Hypothalamus (tissue), 51 donors: ENCODE measurements at places on chromosomes 3 and 15.

DNA sequence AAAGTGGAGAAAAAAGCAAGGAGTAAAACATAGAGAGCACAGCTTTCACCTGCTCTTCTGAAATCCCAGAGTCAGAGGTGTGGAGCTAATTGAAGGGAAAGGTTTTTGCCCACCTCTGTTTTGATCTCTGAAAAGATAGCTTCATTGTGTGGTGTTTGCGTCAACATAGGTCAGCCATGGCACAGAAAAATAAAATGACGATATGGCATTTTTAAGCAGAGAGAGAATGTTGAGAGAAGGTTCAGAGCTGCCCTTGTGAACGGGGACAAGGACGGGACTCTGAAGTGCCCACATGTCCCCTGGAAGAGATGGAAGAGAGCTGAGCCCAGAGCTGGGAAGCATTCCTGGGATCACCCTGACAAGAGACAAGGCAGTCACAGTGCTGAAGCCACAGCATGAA lies 249.4 kb upstream of the PLSCR5 start:
- DNase-seq, result no peak

DNA sequence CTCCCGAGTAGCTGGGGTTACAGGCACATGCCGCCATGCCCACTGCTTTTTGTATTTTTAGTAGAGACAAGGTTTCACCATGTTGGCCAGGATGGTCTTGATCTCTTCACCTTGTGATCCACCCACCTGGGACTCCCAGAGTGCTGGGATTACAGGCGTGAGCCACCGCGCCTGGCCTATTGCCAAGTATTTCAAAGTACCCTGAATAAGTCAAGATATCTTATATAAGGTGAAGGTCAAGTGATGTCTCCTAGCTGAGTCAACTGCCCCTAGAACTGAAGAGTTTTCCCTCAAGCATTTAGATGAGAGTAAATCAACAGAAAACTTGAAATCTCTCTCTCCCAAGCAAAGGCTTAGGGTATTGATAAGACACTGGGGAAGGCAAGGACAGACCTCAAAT lies 63.9 kb downstream of the RPL22L1 start:
- DNase-seq, result no peak

GRCh38 chr15:35151782-35152181 lies 66.7 kb upstream of the NANOGP8 start:
- no peak for DNase-seq

DNA sequence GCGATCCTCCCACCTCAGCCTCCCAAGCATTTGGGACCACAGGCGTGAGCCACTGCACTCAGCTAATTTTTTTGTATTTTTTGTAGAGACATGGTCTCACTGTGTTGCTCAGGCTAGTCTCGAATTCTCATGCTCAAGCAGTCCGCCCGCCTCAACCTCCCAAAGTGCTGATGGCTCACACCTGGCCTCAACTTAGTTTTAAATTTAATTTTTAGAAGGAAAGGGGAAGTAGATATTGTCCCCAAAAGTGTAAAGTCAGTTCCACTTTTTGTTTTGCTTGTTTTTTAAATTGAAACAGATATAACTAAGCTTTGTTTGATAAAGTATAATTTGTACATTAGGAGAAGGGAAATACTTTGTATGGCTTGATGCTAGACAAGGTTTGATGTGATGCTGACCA lies 31.3 kb upstream of the NFKBIZ start:
- DNase-seq, result no peak

DNA sequence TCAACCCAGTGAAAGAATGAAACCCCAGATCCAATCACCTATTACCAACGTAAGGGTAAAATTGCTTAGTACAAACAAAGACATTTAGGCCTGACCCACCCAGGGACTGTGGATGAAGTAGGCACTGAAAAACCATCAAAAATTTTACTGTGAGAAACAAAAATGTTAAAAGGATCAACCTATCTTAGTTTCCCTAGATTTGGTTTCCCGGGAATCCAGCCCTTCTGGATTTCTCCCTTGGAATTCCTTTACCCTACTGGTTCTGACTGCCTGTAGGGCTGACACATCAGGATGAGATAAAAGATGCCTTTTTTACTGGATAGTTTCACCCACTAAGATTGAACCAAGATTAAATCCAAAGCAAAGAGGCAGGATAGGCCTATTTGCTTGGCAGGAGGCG lies 102.7 kb downstream of the SCAPER start:
- DNase-seq, result no peak

- DNase-seq, result no peak
Measured at GRCh38 chr3:60536420-60536819, 714.8 kb downstream of the FHIT start.

GRCh38 chr15:35209838-35210237 lies 124.7 kb upstream of the NANOGP8 start:
- DNase-seq, result no peak

GRCh38 chr3:37986479-37987314 lies 3.9 kb upstream of the VILL start:
- no peak for DNase-seq

GRCh38 chr3:90080988-90081387 lies 973.6 kb downstream of the EPHA3 start:
- no peak for DNase-seq

DNA sequence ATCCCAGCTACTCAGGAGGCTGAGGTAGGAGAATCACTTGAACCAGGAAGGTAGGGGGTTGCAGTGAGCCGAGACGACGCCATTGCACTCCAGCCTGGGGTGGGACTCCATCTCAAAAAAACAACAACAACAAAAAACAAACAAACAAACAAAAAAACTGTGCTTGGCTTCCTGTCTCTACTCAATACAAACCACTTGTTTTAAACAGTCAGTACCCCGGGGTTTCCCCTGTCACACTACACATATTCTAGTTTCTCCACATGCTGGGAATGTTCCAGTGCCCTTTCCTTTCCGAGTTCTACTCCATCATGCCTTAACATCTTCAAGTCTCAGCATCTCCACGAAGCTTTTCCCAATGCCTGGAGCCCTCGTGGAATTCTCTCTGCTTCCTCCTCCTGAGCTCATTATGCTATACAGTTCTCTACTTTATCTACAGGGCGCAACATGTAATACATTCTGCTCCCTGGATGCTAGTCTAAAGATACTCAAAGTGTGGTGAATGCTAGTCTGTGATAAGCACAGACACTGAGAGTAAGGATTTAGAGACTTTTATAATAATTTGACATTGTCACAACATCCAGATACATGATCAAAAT lies 7.8 kb downstream of the EMC3 start:
- no peak for DNase-seq

DNA sequence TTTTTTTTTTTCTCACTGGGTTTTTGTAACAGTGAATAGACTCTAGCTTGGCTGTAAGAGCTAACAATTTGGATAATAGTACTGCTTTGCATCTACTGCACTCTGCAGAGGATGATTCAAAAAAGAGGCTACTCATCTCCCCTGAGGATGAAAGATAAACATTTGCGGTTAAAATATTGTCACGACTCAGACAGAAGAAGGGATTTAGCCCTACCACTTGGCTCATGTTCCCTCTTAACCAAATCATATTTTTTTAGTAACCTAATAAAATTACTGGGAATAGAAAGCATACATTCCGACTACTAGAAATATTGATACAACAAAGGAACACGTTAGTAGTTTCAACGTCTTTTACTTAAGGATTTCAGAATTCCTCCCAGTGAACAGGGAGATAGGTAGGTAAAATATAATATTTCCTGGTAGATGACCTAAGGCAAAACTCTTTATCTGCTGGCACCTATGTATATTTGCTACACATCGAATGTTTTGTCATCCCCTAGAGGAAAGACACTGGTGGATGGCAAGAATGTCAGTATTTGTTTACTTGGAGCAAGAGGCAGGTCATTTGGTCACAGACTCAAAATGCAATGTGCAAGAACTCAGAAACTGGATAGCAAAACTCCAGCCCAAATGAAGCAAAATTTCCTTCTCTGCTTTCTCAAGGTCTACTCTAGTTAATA lies 110.8 kb downstream of the GREM1 start:
- no peak for DNase-seq

DNA sequence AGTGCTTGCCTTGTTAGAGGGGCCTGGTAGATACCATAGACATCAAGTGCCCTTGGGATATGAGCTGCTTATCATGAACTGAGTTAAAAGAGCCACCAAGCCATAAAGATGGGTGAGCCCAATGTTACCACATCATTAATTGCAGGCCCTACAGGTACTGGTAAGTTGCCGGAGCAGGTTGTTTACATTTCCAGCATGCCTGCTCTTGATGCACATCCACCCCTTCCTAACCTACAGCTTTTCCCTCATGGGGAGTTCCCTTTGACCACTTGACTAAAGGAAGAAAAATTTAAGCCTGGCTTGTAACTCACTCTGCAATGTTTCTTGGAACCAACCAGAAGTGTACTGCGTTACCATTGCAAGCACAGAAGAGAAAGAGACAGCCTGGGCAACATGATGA lies 24.7 kb upstream of the ULK4 start:
- DNase-seq, result no peak
